Neuronal stem cell (in vitro differentiated cells): ENCODE measurements at places on chromosomes 7 and 10.
A peak's percentile ranks its signal among the peaks of the same experiment; 100 is the strongest.

- DNase-seq: no peak
These were observed 14.5 kb downstream of the TMEM120A start for GRCh38 chr7:75979759-75980429.

DNA sequence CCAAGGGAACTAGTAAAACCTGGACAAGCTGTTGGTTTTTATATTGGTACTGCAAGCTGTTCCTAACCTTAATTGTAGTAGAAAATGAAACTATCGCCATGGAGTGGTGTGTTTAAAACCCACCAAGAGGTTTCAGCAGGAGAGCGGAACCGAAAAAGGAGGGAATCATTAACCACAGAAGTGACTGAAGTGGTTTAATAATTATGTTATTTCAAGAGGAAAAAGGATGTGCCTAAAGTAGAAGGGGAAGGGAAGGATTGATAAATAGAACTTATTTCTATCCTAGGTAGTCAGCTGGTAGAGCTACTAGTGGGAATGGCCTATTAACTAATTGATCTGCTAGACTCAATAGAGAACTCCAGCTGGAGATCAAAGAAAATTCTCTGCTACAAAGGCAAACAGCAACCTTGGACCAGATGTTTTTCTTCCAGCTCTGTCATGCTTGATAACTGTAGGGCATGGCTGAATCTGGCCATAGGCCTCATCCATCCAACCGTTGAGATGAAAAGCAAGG lies 91.8 kb downstream of the BAMBI start:
- no peak for DNase-seq

DNA sequence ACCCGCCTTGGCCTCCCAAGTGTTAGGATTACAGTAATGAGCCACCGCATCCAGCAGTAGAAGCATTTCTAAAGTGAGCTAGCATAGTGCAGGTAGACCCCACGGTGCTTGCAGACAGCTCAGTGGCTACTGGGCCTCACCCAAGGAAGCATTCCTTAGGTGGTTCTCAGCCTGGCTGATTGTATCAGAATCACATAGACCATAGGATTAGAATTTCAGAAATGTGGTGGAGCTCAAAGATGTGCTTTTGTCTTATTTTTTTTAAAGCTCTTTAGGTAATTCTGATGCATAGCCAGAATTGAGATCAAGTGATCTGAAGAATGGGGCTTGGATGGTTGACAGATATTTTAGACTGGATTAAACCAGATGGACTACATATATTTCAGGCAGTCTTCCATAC lies 10.9 kb downstream of the ANLN start:
- DNase-seq: no peak

- no peak for DNase-seq
These were observed 92.8 kb upstream of the CAPZA2 start for GRCh38 chr7:116769546-116769945.

GRCh38 chr7:93890464-93891068 lies at the start of gene TFPI2:
TSS of gene TFPI2 (minus strand) at chr7:93890753. CDS start at chr7:93890678, 75 bp downstream.
- DNase-seq: peak; percentile 49

- DNase-seq: peak; percentile 57
These were observed at the start of gene DGKI for GRCh38 chr7:137846827-137847567. TSS of gene DGKI (minus strand) at chr7:137846974.

- DNase-seq: no peak
These were observed 88.0 kb upstream of the CTTNBP2 start for GRCh38 chr7:117961235-117961634.

GRCh38 chr10:84306751-84307384 lies 21.5 kb upstream of the CCSER2 start:
- DNase-seq: no peak

- no peak for DNase-seq
These were observed 8.5 kb upstream of the MAP3K8 start for GRCh38 chr10:30425336-30426075.

DNA sequence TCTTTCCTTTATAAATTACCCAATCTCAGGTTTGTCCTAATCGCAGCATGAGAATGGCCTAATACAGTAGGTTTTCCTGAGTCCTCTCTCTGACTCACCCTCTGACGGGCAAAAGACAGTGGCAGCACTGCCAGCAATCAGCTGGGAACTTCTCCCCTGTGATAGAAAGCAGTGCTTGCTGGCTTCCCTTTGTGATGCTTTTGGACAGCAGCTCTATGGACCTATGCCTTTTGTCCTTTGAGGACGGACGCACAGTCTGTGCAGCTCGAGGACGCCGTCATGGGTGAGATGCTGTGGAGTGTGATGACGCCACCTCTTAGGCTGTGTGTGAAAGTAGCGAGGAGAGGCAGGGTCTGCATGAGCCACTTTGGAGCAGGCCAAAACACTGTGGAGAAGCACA lies 68.8 kb downstream of the KIAA1217 start:
- no peak for DNase-seq

- DNase-seq: no peak
These were observed 22.7 kb downstream of the MACC1 start for GRCh38 chr7:20194343-20194995.

GRCh38 chr7:27242555-27243339 lies at the start of gene EVX1:
TSS of gene EVX1 (plus strand) at chr7:27242802. CDS start at chr7:27243031, 229 bp downstream.
- DNase-seq: no peak
